ENCODE measurements at places on chromosomes 6 and 20.

DNA sequence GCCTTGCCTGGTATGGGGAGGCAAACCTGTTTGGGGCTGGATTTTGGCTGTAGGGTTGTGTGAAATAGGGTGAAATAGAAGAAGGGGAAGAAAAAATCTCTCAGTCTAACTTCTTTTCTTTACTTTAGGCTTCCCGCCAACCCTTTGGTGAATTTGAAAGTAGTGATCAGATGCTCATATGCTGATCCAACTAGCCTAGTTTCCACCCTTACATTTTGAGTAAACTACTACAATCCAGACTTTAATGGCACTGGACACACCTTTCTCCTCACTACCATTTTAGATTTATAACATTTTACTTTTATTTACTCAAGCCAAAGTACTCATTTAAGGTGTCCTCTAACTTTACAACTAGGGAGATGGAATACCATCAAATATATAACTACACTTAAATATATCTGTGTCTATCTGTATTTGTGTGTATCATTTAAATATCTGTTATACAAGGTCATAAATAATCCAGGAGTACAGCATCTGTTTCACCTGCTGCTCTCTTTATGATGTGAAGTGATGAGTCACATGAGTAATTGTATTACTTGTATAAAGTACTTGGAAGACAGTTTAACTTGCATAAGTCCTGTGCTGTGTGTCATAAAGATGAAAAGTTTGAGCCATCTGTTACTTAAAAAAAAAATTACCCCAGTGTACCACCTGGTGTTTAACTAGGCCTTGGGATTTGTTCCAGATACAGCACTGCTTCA is 172.1 kb downstream of the CDKAL1 start:
- DNase-seq = peak; percentile 74

DNA sequence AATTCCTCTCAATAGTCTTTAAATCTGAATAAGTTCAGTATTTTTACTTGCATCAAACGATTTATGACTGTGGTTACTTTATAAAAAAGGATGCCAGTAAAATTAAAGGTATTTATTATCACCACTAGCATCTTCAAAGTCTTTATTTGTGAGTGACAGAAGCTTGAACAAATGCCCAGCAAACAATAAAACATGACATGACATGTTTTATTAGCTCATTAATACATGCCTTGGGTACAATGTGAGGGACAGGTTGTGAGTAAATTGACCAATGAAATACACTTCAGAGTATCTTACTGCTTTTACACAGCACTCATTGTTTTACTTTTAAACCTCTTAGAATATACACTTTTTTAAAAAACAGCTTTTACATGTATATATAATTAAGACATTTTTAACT is 113.4 kb upstream of the BEND3 start:
- DNase-seq = no peak

GRCh38 chr6:71049198-71049770 is 92.4 kb upstream of the B3GAT2 start:
- no peak for DNase-seq

DNA sequence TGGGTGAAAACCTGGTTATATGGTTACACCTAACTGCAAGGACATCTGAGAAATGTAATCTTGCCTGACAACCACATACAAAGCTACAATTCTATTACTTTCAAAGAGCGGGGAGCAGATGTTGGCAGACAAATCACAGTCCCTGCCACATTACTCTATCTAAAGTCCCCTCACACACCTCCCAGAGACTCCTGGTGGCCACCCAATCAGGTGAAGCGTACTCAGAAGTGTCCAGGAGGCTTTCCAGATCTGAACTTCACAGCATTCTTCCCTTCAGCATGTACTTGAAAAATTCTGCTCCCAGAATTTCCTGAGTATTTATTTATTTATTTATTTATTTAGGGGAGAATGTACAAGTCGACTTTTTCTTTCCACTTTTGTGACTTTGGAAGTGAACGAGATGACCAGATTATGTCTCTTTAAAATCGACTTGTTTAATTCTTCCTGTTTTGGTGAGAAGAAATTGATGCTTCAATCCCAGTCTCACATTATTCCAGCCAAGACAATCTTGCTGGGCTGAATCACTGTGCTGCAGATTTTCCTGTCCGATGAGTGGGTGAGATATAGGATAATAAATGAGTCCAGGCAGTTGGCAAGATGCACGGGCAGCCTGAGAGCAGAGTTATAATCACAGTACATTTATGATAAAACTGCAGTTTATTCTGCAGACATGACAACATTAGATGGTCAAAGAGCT is 46.9 kb upstream of the POPDC3 start:
- no peak for DNase-seq

DNA sequence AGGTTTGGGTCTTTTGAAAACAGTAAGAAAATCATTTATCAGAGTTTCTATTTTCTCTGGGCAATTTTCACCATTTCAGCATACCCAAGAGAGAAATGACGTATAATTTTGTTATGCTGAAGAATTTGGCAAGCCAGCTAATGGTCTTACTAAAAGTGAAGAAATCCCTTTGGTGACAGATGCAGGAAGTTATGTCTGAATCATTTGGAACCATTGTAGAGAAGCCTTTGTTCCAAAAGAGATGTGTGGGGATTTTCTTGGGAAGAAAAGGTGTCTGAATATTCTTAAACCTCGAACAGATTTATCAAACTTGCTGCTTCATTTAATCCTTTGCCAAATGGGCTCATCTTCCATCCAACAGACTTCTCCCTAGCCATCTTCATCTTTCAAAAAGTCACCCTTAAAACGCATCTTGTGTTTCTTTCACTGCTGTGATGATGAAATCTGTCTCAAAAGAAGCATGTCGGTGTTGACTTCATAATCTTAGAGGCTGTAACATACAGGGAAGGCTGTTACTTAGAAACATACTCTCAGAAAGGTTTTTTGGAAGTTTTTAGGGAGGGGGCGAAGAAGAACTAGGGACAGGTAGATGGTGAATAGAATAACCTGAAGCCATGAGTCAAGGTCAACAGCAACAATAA is 39.5 kb downstream of the CITED2 start:
- no peak for DNase-seq

DNA sequence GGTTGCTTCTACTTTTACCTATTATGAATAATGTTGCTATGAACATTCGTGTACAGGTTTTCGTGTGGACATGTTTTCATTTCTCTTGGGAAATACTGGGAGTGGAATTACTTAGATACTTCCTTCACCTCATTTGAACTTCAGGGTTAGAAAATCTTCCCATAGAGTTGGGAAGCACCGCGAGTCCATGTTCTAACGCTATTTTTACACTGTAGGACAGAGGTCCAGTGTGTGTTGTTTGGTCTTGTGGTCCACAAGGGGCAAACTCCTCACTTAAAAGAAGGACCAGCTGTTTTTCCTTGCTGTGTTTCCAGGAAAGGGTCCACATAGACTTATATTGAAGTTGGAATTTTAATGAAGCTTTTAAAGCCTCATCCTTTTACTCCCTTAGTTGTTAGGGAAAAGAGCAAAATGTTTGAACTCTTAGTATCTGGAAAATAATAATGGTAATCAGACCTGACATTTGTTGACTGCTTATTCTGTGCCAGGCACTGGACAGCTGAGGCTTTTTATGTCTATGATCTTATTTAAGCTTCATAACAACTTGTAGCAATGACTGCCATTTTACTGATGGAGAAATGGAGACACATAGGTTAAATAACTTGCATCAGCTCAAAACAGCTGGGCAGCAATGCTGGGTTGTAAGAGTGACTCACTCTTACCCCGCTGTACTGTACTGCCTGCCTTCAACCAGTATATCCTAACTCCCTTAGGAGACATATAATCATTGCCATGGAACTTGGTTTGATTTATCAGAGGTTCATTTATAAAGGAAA is 52.0 kb downstream of the CDC5L start:
- DNase-seq = no peak

DNA sequence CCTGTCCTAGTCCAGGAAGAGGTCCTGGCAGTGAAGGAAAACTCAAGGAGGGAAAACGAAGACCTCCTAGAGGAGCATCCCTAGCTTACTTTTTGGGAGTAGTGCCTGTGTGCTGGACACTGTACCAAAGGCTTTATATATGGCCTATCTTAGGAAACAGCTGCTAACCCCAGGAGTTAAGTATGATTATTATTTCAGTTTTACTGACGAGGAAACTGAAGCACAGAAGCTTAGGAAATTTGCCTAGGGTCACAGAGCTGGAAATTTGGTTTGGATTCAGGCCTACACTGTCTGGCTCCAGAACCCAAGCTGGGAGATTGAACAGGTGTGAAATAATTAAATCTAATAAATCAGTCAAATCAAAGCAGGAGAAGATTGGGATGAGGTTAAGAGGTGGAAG is 78.0 kb downstream of the SLX4IP start:
- no peak for DNase-seq

DNA sequence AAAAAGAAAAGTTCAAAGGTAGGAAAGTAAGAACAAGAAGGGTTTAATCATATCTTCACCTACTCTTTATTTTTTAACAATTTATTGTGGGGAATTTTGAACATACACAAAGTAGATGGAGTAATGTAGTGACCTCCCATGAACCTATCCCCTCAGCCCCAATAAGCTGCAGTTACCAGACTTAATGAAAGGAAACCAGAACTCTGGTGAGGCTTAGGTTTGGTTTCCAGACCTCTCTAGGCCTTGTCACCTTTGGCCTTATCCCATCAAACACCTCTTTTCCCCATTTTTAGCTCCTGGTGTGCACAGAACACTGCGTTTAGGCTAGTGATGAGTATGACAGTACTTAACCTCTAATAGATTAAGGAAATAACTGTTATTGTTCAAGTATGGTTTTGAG is 42.0 kb downstream of the CBFA2T2 start:
- DNase-seq = no peak

DNA sequence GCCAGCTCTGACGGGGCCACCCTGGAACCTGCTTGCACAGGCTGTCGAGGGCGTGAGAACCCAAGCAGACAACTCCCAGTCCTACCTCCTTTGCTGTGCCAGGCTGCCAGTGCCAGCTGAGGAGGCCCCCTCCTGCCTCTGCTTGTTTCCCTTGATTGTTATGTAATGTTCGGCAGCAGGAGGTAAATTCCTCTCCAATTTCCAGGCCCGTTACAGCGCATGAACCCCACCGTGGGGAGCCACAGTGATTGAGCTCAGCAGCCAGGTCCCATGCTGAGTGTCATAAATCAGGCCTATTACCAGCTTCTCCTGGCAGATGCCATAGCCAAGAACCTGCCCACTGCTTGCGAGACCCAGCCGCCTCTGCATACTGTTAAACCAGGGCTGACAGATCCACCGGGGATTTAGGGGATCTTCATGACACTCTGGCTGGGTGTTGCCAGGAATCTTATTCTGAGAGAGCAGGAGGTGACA is 320.5 kb downstream of the DHX35 start:
- peak; percentile 66 for DNase-seq

GRCh38 chr6:157305670-157306653 is 17.4 kb downstream of the TMEM242 start:
- DNase-seq = no peak
